ENCODE measurements at places on chromosomes 5 and 9.
A peak's percentile ranks its signal among the peaks of the same experiment; 100 is the strongest.

DNA sequence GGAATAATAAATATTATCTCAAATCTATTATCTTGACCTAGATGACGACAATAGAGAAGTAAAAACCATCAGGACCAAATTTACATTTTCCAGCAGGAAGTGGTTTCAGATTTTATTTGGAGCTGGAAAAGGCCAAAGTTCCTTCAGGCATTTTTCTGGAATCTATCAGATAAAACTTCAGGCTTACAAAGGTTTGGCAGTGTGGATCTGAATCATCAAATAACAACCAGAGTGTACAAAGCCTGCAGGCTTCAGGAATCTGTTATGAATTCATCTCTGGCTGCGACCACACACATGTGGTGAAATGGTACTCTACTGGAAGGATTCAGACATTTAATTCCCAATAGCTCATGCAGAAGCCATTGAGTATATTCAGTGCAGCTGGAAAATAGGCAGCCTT lies 726.4 kb upstream of the GRAMD2B start:
- DNase-seq = no peak

- DNase-seq = no peak
Observed at GRCh38 chr5:143306040-143306439, 97.4 kb downstream of the NR3C1 start.

GRCh38 chr5:135880278-135880677 lies 15.4 kb downstream of the IL9 start:
- DNase-seq = no peak

DNA sequence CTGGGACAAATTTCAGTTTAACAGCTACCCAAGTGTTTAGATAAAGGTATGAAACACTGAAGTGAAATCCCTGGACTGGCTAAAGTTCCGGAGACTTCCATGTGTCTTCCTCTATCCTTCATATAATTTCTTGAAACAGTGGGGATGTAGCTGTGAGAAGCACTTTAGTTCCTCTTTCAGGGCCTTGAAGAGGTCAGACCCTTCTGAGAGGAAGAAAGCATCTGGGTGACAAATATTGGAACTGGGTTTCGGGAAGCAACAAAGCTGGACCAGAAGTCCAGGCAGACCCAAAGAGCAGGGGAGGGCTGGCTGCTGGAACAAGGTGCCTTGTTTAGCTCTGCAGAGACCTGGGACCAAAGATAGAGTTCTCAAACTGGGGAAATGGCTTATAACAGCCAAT lies 75.4 kb upstream of the ZFAND5 start:
- DNase-seq = no peak

DNA sequence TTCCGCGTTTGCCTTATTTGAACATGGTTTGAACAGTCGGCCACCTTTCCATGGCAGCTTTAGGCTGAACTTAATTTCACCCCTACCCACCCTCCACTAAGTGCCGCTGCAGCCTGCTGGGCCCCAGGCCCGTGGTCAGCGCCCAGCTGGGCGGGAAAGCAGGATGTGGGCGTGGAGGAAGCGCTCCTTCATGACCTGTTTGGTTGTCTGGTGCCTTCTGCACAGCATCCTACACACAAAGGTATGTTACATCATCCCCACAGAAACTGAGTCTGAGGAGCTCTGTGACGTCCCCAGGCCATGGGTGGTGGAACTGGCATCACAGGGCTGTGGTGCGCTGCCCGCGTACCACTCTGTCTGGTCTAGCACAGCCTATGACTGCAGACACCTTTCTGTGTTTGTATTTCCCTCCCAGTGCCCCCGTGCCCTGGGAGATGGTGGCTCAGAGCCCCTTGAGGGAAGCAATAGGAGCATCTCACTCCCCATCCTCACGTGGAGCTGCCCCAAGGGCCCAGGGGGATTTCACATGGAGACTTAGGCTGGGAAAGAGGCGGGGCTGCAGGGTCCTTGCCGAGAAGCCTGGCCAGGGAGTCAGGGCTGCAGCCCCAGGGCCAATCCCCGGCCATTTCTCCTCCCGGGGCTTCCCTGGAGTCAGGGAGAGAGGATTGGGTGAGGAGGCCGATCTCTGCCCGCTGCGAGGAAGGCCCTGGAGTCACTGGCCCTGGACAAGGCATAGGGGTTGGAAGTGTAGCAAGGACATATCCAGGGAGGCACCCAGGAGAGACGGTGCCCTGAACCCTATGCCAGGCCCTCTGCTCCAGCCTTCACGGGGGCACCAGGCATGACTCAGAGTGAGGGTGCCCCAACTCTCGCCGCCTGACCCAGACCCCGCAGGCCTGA lies 37.5 kb upstream of the SUSD3 start:
- no peak for DNase-seq

- no peak for DNase-seq
Observed at GRCh38 chr5:77076961-77077828, 9.9 kb downstream of the ZBED3 start.

- DNase-seq = no peak
Observed at GRCh38 chr9:717722-718121, 123.8 kb upstream of the DMRT1 start.

DNA sequence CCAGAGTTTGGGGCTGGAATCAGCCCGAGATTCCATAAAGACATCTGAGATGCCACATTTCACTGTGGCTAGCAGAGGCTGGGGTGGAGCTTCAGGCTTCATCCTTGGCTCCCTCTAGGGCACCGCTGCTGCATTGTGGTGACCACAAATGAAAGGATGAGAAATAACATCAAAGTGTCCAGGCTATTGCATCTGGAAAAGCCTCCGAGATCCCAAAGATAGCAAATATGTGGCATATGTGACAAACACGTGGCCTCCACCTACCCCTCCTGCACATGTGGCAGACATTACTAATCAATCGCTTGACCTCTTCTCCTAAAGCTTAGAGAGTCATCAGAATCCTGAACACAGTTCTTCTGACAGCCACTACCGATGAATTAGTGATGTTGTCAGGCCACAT lies 4.5 kb downstream of the SPARC start:
- DNase-seq = no peak

- no peak for DNase-seq
Observed at GRCh38 chr5:82813861-82814260, 263.3 kb downstream of the TMEM167A start.

DNA sequence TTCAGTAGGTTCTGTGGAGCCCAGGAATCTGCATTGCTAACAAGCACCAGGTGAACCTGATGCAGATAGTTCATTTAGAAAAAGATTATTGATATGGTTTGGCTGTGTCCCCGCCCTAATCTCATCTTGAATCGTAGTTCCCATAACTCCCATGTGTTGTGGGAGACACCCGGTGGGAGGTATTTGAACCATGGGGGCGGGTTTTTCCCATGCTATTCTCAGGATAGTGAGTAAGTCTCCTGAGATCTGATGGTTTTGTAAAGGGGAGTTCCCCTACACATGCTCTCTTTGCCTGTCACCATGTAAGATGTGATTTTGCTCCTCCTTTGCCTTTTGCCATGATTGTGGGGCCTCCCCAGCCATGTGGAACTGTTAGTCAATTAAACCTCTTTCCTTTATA lies 212.0 kb downstream of the RAB3C start:
- DNase-seq = no peak

GRCh38 chr9:130630506-130631330 lies 33.7 kb upstream of the PRDM12 start:
- no peak for DNase-seq

DNA sequence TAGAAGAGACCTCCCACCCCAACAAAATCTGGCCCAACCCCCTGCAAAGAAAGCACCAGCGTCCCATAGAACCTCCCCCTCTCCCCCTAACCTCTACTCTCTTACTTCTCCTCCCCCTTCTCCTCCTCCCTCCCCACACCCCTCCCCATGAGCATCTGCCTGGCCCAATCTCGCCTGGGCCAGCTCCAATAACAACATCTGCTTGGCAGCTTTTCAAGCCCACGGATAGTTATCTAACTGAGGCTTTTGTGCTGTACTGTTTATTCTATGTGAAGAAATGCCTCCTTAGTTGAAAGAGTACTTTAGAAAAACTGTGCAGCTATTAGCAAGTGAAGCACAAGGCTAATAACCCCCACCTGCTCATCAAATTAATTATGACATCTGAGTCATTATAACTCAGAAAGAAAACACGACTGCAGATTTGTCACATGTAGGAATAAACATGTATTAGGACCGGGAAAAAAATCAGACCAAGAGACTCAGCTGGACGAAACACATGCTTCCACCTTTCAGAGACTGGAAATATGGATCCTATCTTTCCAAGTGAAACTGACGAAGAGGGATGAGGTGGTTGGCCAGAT lies 42.8 kb downstream of the NFIB start:
- DNase-seq = no peak

DNA sequence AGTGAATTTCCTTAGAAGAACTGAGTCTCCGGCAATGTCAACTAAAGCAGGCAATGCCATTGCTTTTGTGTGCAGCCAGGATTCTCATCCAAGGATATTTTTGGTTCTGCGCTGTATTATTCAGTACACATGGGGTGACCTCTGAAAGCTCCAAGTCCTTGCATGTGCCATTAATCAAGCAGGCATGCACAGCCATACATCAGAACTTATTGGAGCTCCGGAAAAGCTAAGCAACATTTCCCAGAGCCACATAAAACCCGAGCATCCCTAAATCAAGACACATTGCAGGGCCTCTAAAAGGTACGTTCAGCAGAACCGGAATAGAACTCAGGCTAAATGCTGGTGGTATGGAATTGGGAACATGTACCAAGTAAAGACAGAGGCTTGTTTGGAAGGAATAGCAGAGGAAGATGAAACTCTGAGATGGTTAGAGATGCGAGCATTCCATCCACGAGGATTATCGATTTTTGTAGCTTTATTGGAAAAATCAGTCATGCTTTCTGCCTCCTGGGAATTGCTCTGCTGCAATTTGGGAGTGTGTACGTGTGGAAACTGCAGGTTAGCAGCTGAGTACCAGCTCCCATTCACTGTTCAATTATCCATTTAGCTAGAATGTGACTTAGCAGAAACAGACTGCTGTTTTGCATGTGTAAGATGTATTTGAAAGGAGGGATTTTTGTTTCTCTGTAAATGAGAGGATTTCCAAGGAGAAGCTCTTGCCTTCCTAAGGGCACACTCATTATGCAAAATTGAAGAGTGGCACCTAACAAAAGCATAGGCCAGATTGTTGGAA lies 143.7 kb upstream of the WWC1 start:
- DNase-seq = no peak

DNA sequence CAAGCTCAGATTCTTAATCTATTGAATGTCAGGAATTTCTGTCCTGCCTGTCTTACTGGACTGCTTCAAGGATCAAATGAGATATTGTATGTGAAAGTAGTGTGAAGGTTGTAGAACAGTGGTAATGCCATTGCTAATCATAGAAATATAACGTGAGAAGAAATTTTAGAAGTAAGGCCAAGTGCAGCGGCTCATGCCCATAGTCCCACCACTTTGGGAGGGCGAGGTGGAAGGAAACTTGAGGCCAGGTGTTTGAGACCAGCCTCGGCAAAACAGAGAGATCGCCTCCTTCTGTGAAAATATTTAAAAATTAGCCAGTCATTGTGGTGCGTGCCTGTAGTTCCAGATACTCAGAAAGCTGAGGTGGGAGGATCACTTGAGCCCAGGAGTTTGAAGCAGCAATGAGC lies 5.1 kb upstream of the HSPA5 start:
- no peak for DNase-seq

- DNase-seq = no peak
Observed at GRCh38 chr5:61575103-61575502, 243.0 kb downstream of the ZSWIM6 start.

- DNase-seq = no peak
Observed at GRCh38 chr9:87278971-87279733, 218.5 kb upstream of the DAPK1 start.

DNA sequence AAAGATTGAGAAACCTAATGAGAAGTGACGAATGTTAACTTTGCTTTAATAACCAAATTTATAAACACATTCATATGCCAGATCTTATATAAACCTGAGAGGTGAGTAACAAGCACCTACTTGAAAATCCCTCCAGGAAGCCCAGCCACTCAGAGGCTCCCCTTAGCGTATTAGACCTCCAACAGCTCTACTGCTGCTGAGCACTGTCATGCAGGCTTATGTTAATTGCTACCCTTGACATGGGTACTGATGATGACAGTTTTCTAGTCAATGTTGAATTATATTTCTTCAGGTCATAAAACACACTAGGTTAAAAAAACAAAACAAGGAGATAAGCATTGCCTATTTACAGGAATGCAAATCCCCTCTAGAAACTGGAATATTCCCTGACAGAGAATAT lies 161.2 kb downstream of the MPDZ start:
- no peak for DNase-seq

DNA sequence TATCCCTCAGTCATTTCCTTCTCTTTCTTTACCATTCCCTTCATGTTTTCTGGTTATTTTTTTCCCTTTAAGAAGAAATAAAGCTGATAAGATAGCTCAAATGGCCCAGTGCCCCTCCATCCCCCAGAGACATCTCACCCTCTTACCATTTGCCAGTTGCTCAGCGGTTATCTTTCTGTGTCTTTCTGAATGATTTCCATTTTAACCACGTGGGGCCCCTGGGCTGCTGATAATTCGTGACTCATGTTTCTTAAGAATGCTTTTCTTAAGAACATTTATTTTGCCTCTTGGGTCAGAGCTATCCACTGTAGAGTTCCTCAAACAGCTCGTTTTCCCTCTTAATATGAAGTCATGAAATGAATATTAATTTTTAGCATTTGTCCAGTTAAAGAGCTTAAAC lies 147.8 kb downstream of the MAST4 start:
- no peak for DNase-seq

- DNase-seq = no peak
Observed at GRCh38 chr5:144017631-144018030, 152.8 kb downstream of the YIPF5 start.

GRCh38 chr9:4022435-4023067 lies 277.3 kb downstream of the GLIS3 start:
- DNase-seq = no peak

DNA sequence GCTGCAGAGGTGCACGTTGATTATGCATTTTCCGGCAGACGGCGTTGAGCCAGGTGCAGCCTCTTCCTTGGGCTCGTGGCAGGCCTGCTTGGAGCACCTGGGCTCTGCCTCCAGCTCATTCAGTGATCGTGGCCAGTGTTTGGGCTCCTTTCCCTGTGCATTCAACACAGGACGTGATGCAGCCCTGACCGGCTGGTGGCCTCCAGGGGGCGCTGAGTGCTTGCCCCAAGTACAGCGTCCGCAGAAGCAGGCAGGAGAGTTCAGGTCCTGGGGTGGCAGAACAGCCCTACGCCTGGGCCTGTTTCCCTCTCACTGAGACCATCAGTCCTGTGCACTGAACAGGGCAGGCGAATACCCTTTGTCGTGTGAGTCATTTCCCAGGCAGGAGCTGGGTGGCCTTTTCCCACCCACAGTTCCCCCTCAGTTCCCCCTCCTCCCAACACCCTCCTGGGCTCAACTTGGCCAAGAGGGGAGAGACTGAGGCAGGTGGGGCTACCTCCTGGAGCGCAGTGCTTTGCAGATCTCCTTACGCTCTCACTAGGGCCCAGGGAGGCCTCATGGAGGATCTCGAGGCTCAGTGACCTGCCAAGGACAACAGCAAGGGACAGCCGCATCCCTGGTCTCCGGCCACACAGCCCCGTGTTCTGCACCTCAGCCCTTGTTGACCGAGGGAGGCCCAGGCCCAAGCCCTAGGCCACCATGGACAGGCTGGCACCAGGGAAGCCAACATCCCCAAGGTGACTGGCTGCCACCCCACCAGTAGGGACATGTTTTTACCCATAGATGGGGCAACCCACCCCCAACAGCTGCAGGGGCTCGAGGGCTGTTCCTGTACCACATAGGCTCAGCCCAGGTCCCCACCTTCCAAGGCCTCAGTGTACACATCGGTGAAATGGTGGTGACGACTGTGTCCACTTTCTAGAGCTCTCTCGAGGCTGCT lies 52.9 kb downstream of the LRSAM1 start:
- DNase-seq = peak; percentile 58

GRCh38 chr5:51347157-51347556 lies 36.1 kb upstream of the ISL1 start:
- DNase-seq = no peak

Data from stimulated activated CD8-positive, alpha-beta memory T cell treated with anti-CD3 and anti-CD28 coated beads, Interleukin-2, amount 100 ng/mL, for 1 hour (primary cell).